Central memory CD4-positive, alpha-beta T cell (primary cell): ENCODE measurements at places on chromosomes 16 and 17.

GRCh38 chr16:69438465-69438864, 14.0 kb downstream of the CYB5B start:
- no peak for DNase-seq

- DNase-seq, result no peak
Observed at GRCh38 chr17:44976206-44976605, 8.1 kb upstream of the C1QL1 start.

GRCh38 chr17:74429604-74430384, 2.1 kb upstream of the GPRC5C start:
- no peak for DNase-seq

- no peak for DNase-seq
Observed at GRCh38 chr17:82899941-82900340, 60.1 kb upstream of the ZNF750 start.

GRCh38 chr17:44767493-44767892, 8.7 kb downstream of the ADAM11 start:
- DNase-seq, result no peak

DNA sequence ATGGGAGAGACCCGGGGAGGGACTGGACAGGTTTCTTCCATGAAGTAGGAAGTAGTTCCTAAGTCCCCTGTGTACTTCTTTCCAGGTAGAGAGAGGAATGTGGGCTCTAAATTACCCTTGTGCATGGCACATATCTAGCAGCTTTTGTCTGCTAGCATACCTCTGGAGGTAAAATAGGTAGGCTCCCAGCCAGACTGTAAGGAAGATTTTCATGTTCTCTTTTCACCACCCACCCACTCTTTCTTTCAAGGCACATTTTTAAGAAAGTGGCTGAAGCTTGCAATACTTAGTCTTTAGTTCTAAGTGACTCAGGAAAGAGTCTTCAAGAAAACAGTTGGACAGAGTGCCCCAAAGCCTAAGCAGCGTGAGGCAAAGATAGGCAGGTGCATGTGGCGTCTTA, 9.2 kb downstream of the MINK1 start:
- DNase-seq, result no peak

- no peak for DNase-seq
Observed at GRCh38 chr17:2230877-2231276, 72.7 kb downstream of the SMG6 start.

DNA sequence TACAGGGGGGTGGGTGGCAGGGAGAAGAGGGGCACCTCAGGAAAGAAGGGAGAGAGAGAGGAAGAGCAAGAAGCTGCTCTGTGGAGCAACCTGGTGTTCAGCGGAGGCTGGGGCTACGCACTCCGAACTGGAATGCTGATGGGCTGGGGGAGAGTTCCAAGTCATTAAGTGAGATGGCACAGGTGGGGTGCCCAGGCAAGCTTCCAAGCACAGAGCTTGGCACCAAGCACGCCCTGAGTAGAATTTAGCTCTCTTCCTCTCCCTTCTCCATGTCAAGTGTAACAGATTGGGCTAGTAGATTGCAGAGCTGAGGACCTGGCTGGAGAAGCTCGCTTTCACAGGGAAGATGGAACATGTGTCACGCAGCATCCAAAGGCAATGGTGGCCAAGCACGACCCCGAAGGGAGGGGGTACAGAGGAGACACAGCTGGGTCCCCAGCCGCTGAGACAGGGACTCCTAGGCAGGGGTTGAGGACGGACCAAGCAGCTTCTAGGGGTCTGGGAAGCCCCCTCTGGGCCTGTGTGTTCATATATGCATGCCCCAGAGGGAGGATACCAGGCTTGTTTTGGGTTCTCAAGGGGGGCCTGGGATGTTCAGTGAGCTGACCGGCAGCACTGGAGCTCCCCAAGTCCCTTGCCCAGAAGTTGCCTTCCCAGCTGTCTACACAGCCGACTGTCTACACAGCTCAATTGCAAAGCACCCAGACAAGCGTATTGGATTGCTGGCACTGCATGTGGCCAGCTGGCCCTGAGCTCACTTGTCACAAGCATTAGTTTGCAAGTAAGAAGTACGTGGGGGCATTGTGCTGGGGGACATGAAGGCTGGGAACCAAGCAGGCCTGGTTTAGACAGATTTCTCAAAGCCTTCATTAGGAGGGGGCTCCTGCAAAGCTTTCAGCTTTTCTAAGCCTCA, 247.8 kb downstream of the ENGASE start:
- no peak for DNase-seq

DNA sequence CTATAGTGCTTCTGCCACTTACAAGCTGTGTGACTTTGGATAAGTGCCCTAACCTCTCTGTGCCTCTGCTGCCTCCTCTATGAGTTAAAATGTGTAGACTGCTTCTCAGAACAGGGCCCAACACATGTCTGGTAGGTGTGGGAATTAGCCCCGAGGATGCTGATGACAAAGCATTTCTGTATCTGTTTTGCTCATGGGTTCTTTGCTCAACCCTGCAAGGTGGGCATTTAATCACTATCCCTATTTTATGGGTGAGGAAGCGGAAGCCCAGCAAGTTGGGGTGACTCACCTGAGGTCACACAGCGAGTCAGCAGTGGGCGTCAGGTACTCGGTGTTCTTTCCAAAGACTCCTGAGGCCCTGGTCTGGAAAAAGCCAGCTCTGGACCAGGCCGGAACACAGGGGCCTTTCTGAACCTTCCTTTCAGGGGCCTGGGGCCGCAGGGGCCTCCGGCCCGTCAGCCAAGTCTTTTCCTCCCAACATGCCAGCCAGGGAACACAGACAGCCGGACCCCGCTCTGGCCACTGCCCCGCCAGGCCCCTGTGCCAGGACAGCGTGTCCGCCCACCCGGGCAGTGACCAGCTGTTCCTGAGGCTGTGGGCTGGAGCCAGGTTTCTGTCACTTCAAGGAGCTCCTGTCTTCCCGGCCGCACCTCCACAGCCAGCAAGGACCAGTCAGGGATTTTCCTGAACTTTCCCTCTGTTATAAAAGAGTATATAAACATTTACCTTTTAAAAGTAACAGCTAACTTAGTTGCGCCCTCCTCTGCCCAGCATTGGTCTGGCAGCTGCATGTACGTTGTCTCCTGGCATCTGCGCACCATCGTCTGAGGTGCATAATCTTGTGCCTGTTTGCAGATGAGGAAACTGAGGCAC, 62.5 kb downstream of the SREBF1 start:
- DNase-seq, result no peak

DNA sequence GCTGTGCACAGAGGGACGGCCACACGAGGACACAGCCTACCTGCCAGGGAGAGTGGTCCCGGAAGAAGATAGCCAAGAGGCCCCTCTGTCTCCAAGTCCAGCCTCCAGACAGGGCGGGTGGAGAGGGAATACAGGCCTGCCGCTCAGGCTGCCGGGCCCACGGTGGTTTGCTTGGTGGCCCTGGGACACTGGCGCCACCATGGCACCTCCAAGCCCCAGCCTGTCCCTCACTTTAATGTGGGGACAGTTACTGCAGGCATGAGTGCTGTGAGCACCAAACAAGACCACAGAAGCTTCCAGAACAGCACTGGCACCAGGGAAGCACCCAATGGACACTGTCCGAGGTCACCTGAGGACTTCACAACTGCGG, 22.0 kb upstream of the CHMP6 start:
- DNase-seq, result no peak
